ENCODE measurements at places on chromosomes 7 and 10.
A peak's percentile ranks its signal among the peaks of the same experiment; 100 is the strongest.

DNA sequence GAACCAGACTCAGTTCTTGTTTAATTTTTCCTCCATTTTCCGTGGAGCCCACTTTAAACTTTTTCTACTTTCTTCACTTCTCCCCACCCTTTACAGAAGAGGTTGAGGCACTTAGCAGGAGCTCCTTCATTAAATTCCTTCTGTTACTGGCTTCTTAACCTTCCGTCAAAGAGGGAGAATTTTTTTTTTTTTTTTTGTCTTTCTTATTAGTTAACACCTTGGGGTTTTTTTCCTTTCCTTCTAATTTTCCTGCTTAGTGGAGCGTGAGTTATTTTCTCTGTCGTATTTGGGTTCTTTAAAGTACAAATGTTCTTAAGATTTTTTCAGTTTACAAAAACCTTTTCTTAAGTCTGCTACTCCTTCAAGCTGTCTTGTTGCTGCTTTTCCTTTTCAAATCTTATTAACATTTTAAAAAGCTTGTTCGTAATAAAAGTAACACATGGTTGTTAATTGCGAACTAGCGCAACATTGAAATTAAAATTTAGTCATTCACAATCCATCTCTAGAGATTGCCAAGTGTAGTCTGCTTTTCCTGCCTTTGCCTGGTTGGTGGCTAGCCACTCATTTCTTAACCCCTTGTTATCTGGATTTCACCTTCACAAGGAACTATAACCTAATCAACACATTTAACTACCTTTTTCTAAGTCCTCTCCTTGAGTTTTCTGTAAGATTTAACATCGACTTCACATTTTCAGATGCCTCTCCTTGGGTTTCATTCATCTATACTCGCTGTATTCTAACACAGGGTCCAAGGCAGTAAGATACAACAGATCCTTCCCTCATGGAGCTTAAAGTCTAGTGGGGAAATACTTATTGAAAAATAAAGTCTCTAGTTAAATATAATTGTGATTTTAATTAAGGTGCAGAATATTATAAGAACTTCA is 2.0 kb downstream of the BMPR1A start:
- no peak for DNase-seq

DNA sequence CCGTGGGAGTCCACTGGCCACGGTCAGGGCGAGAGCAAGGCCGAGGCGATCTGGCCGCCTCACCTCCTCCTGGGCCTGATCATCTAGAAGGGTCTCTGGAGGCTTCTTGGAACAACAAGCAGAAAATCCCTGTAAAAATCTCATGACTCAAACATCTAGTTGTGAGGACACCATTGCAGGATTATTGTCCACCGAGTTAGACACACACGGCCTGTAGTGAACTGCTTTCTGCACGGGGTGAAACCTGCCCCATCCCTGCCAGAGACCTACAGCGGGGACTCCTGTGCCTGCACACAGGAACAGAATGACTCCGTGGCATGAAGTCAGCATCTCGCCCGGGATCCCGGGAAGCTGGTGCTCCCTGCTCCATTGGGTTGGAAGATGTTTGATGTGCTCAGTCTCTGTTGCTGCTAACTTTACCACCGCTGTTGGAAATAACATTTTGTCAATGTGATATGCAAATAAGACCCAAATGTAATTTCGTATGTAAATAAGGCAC is 267.0 kb upstream of the TCERG1L start:
- DNase-seq, result no peak

GRCh38 chr10:77070346-77070745 is 567.3 kb downstream of the KCNMA1 start:
- DNase-seq, result no peak

- no peak for DNase-seq
These were observed 173.3 kb upstream of the BET1 start for GRCh38 chr7:94177441-94177840.

- DNase-seq, result no peak
These were observed 832.1 kb downstream of the SORCS3 start for GRCh38 chr10:105473170-105473569.

GRCh38 chr10:47146572-47146971 is 153.4 kb upstream of the GDF10 start:
- no peak for DNase-seq

GRCh38 chr7:151648429-151648828 is 128.7 kb upstream of the RHEB start:
- DNase-seq, result no peak

GRCh38 chr10:78514459-78514858 is 480.8 kb downstream of the RPS24 start:
- no peak for DNase-seq

- no peak for DNase-seq
These were observed 478.4 kb downstream of the NRG3 start for GRCh38 chr10:82353381-82353780.

- no peak for DNase-seq
These were observed 32.7 kb downstream of the DPYSL4 start for GRCh38 chr10:132219486-132219885.

DNA sequence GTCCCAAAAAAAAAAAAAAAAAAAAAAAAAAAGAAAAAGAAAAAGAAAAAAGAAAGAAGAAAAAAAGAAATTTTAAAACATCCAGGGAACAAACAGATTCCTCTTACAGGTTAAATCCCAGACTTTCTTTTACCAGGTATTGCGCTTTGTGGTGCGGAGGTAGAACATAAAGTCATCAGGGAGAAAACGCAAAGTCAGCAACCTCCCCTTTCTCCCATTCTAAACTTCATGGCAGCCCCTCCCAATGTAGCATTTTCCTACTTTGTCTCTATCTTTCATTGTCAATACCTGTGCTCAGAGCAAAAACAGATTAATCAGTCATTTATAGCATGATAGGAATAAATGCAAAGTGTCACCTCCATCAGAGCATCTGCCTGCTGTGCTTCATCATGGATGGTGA is 299.7 kb downstream of the SFMBT2 start:
- no peak for DNase-seq

- no peak for DNase-seq
These were observed 3.1 kb upstream of the ASIC3 start for GRCh38 chr7:151045262-151045661.

DNA sequence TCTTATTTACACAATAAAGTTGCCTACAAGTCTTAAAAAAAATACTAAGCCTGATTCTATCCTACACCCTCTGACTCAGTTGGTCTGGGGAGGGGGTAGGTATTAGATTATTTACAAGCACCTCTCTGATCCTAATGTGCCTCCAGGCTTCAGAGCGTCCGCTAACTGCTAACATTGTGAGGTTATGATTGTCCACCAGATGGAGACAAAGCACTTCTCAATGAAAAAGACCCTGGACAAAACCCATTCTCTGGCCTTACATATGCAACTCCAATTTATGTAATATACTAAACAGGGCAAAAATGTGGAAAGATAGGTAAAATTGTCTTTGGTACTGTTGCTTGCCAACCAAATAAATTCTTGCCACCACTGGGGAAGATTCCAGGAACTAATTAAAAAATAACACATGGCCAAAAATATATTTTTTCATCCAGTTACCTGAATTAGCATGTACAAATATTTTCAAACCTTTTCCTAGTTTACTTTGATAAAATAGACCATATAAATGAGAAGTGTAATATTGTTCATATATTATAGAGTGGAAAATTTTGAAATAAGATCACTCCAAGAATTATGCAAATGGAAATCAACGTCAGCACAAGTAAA is 92.4 kb downstream of the KIF20B start:
- no peak for DNase-seq

GRCh38 chr7:14604606-14605005 is 297.9 kb downstream of the DGKB start:
- DNase-seq, result no peak

DNA sequence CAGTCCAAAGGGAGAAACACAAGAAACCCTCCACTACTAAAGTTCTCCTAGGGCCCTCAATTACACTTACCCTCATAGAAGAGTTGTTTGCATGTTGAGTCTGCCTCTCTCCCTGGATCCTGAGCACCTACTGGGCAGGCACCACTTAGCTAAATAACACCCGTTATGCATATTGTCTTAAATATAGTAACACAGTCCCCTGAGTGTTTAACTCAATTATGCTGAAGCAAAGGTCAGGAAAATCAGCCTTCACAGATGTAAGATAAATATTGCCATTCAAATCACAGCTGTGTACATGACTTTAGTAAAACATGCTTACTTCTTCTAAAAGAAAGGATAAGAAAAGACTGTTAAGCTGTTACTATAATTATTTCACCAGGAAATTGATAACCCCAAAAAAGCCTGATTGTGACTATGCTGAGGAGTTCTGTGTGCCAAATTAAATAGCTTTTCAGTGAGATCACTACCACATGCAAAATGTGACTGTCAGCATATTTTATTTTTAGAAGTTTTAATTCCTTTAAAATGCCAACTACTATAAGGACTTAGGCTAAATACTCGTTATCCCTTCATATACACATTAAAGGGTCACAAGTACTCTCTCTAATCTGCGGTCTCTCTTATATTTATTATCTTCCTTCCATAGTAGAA is 733.9 kb upstream of the PHF14 start:
- no peak for DNase-seq

- no peak for DNase-seq
These were observed 31.0 kb upstream of the FAM13C start for GRCh38 chr10:59393349-59393748.

DNA sequence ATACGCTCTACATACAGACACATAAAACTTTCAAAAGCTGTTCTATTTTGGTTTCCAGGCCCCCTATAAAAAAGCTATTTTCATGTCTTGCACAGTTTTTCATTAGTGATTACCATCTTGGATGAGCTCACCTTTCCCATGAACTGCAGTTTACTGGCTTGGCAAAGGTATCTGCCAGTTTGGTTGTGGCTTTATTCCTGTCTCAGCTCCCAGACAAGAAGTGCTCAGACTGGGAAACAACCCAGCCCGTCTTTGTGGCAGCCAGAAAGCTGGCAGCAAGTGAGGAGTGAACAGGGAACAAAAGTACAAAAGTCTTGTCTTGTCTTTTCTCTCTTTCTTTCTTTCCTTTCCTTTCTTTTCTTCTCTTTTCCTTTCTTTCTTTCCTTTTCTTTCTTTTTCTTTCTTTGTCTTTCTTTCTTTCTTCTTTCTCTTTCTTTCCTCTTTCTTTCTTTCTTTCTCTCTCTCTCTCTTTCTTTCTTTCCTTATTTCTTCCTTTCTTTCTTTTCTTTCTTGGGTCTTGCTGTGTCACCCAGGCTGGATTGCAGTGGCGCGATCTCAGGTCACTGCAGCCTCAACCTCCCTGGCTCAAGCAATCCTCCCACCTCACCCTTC is 138.8 kb downstream of the CFAP58 start:
- DNase-seq, result no peak

- DNase-seq, result no peak
These were observed 69.2 kb upstream of the UNC5B start for GRCh38 chr10:71143170-71143569.

GRCh38 chr10:96606216-96606615 is 19.4 kb upstream of the TM9SF3 start:
- no peak for DNase-seq

DNA sequence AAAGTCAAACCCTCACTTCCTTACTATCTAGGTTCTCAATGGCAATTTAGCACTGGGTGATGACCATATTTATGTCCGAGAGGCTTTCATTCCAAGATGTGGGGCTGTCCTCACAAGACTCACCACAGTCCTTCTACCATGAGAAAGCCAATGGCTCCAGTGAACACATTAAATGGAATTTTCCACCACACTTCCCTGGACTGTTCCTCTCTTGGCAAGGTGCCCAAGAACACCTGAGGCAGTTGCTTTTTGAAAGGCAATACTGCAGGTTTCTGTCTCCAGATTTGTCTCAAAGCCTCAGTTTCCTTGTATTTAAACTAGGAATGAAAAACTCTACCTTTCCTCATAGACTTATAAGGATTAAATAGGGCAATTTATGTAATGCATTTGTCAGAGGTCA is 24.2 kb downstream of the AFAP1L2 start:
- DNase-seq, result no peak

- no peak for DNase-seq
These were observed 249.3 kb upstream of the NEBL start for GRCh38 chr10:21146436-21146789.

GRCh38 chr7:5218564-5219360 is 28.7 kb downstream of the WIPI2 start:
- peak; percentile 70 for DNase-seq

DNA sequence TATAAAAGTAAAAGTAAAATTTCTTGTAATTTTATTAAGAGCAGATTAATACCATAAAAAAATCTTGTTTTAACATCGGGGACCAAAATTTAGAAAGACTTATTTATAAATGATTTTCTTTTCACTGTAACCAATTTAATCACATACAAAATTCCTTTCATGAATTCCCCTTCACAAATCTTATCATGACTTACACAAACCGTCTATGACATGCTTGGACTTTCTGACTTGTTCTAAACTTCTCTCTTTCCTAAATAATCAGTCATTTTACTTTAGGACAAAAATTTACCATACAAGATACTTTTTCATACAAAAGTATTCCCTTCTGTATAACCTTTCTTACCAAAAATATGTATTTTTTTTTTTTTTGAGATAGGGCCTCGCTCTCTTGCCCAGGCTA is 9.3 kb downstream of the CROT start:
- DNase-seq, result no peak

DNA sequence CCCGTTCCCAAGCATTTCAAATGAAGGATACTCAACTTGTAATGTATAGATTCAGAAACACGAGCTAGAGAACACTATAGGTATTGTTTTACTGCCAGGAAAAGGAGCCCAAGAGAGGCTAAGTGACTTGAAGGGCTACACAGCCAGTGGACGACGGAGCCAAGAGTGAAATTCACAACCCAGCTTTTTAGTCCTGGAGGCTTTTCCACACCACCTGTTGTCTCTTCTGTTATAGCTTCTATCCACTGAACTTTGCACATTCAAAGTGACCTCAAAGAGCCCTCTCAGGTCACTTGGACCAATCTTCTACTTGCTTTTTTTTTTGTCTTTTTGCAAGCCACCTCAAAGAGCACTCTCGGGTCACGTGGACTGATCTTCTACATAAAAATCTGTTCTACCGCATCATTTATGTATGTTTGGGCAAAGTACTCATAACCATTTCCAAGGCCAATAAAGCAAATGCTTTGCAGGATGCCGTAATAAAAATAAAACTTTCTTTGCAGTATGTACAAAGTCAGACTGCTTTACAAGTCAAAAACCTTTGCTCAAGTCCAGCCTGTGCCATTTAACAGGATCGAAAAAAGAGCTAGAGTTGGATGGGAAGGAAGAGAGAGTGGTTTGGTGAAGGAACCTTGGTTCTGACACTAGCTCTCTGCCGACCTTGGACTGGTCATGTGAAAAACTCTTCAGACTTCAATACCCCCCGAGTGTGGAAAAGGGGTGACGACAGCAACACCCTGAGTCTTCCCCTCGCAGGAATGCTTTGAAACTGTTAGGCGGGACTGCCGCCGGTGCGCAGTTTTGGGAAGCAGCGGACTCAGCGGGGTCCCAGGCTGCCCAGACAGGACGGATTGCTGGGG is 821 bp downstream of the SLC35B4 start:
- DNase-seq, result no peak

GRCh38 chr10:59892697-59893096 is 13.7 kb downstream of the CCDC6 start:
- DNase-seq, result no peak

DNA sequence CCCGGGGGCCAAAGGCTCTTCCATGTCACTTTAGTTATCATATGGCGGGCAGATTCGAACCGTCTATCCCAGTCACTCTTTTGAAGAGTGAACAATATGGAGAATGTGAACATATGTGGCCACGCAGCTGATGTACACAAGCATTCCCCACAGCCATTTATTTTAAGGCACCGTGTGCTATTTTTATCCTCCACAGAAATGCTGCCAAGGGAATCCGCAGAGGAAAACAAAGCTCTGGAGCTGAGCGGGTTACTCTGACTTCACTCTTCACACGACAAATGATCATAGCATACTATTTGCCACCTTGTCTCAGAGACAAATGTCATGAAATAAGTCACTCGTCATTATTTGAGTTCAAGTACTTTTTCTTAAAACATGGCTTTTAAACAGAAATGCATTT is 100.3 kb downstream of the CTBP2 start:
- DNase-seq, result no peak

GRCh38 chr7:30904561-30904960 is 7.1 kb upstream of the AQP1 start:
- DNase-seq, result no peak
